ENCODE measurements at places on chromosomes 7 and 10.

DNA sequence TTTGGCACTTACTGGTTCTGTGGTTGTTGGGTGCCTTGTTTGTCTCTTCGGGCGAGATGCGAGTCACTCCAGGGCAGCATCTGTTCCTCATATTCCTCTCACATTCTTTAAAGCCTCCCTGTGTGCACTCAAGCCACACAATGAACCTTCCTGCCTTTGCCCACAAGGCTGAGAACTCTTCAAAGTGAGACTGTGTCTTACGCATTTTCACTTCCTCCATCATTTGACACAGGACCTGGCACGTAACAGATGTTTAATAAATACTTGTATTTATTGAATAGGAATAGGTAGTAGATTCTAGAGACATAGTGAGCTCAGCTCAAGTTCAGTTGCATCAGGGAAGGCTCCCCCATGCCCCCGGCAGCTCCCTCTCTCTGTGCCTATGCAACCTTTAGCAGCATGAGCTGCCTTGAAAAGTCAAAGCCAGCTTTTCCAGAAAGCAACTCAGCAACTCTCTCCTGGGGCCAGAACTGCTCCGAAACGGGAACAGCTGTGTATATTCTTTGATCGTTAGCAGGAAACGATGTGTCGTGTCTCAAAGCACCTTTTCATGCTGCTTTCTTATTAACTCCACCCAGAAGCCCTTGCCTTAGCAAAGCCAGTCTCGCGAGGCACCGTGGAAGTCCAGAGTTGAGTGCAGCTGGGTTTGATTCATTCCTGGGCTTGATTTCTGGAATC lies 97.5 kb downstream of the PFKFB3 start:
- DNase-seq = peak; percentile 56

DNA sequence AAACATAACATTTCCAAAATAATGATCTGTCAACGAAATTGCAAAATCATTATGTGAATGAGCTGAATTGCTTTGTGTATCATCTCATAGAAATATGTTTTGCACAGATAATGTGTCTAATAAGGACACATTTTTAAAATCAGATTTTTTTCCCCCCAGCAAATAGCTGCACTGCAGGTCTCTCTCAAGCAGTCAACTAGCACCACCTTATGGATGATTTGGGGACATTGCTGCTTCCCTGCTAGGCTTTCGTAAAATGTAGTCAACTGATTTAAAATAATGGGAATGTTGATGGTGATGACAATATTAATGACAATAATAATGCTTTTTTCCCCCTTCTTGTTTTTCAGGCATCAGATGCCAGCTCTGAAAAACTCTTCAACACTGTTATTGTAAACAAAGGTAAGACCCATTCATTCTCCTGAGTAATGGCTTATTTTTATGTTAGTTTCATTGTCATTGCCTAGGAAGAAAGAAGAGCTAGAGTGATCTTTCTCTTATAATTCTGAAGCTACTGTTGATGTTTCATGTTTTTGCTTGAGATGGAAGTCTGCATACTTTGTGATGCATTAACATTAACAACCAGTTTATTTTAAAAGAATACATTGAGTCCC lies 433.6 kb upstream of the GALNT17 start:
- DNase-seq = no peak

DNA sequence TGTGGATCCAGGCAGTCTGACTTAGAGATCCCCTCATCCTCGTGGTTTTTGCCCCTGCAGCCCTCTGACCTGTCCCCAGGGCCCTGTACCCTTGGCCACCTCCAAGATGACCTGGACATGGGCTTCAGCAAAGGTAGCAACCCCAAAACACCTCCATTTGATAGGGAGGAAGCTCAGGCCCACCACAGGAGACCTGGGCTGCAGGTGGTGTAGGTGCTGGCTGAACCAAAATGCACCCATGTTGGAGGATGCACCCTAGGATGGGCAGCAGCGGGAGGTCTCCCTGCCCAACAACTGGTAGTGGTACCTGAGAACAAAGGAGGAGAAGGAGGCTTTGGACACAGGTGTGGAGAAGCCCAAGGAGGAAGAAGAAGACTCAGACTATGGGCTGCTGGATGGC lies 188.7 kb downstream of the ZNF716 start:
- DNase-seq = no peak

DNA sequence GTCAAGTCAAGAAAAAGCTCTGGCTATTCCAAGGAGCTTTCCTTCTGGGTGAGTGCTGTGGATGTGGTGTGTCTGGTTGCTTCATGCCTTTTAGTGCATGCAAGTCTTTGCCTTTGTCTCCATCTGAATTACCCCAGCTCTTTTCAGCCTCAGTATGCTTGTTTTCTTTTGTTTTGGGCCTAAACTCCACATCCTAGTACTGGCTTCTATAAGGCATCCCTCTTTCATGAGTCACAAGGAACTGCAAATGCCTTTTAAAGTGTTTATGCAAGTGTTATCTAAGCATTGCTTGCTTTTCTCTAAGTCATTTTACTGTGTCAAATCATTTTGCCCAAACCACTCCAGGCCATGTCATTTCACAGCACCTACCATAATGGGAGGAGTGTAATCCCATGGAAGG lies 132.1 kb downstream of the PLCE1 start:
- no peak for DNase-seq

DNA sequence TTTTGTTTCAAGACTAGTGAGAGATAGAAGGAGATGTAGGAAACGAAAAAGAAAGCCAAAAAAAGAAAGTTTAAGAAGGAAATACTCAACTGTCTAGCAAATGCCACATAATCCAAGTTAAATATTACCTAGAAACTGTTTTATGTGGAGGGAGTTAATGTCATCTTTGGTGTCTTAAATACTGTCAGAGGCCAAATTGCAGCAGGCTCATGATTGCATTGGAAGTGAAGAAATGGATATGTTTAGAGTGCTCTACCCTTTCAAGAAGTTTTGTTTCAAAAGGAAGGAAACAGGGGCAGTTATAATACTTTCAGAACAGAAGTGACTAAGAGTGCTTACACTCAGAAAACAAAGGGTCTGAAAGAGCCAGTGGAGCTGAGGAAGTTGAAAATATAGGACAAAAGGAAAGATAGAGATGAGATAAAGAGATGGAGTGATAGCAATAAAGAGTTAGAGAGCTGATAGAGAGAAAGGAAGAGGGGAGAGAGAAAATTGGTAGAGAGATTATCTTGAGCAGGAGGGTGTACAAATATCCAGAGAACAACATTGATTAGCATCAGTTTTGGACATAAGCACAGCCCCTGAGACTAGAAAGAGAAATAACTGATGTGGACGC lies 28.0 kb upstream of the GNAI1 start:
- no peak for DNase-seq

- no peak for DNase-seq
Measured at GRCh38 chr10:114353383-114353782, 50.9 kb downstream of the AFAP1L2 start.

- DNase-seq = no peak
Measured at GRCh38 chr7:114051871-114052331, 133.1 kb upstream of the PPP1R3A start.

- no peak for DNase-seq
Measured at GRCh38 chr7:15686295-15686956, at the start of gene MEOX2. TSS of gene MEOX2 (minus strand) at chr7:15686683. CDS start at chr7:15686402, 281 bp downstream.

- DNase-seq = no peak
Measured at GRCh38 chr7:95517458-95517857, 31.7 kb downstream of the ASB4 start.

GRCh38 chr7:119945822-119946221 lies 327.2 kb upstream of the KCND2 start:
- DNase-seq = no peak

- no peak for DNase-seq
Measured at GRCh38 chr7:7720193-7720592, 1.8 kb upstream of the RPA3 start.

- no peak for DNase-seq
Measured at GRCh38 chr10:88895250-88895649, 15.2 kb downstream of the STAMBPL1 start.

- DNase-seq = no peak
Measured at GRCh38 chr10:60281792-60282353, 107.8 kb downstream of the ANK3 start.

GRCh38 chr10:70551971-70552422 lies 50.5 kb downstream of the PRF1 start:
- no peak for DNase-seq

- DNase-seq = no peak
Measured at GRCh38 chr7:53420550-53420949, 385.1 kb downstream of the POM121L12 start.

- no peak for DNase-seq
Measured at GRCh38 chr7:130903358-130903974, 169.5 kb upstream of the KLF14 start.

DNA sequence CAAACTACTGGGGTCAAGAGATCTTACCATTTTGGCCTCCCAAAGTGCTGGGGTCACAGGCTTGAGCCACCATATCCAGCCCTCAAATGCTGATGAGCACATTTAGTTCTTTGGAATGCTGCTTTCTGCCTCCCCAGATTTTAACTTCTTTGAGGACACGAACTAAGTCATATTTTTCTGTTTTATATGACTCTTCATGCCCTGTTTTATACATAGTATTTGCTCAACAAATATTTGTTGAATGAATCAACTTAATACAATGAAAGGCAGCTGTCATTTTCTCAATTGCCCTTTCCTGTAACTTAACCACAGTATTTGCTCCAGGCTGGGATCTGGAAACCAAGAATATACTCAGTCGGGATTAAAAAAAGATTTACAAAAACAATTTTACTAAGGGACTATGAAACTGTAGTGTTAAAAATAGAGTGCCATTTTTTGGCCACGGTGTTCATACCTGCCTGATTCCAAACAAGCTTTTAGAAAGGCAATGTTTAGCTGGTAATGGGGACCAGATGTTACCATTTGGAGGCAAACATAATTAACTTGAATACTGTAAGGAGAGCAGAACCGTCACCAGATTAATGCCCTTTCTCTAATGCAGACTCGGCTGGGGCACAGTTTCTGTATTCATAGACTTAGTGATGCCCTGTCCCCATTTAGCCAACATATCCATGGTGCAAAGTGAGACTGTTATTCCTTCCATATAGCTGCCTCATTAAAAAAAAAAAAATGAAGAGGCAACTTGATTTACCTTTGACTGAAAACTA lies 117.6 kb downstream of the NRP1 start:
- DNase-seq = no peak
